ENCODE measurements at places on chromosomes 16 and 17.
A peak's percentile ranks its signal among the peaks of the same experiment; 100 is the strongest.

- no peak for DNase-seq
Measured at GRCh38 chr17:28493460-28493859, 12.7 kb upstream of the FOXN1 start.

- no peak for DNase-seq
Measured at GRCh38 chr17:10421211-10421610, 539 bp downstream of the MYH8 start.

GRCh38 chr17:81518785-81519283 is 6.2 kb upstream of the ACTG1 start:
- DNase-seq: peak; percentile 51

DNA sequence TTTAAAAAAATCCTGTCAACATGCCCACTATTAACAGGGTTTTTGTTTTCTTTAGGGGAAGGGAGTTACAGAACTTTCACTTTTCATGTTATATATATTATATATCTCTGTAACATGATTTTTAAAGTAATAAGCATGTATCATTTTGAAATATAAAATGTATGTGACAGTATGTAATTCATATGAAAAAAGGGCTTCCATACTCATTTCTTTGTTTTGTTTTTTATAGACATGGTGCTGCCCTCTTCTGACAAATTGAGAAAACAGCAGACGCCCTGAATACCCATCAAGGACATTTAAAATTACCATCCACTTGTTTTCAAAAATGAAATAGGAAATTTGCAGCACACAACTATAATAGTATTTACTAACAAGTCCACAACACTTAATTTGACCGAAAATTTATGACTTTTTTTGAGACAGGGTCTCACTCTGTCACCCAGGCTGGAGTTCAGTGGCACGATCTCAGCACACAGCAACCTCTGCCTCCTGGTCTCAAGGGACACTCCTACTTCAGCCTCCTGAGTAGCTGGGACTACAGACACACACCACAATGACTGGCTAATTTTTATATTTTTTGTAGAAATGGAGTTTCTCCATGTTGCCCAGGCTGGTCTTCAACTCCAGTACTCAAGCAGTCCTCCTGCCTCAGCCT is 30.4 kb downstream of the CFDP1 start:
- no peak for DNase-seq

DNA sequence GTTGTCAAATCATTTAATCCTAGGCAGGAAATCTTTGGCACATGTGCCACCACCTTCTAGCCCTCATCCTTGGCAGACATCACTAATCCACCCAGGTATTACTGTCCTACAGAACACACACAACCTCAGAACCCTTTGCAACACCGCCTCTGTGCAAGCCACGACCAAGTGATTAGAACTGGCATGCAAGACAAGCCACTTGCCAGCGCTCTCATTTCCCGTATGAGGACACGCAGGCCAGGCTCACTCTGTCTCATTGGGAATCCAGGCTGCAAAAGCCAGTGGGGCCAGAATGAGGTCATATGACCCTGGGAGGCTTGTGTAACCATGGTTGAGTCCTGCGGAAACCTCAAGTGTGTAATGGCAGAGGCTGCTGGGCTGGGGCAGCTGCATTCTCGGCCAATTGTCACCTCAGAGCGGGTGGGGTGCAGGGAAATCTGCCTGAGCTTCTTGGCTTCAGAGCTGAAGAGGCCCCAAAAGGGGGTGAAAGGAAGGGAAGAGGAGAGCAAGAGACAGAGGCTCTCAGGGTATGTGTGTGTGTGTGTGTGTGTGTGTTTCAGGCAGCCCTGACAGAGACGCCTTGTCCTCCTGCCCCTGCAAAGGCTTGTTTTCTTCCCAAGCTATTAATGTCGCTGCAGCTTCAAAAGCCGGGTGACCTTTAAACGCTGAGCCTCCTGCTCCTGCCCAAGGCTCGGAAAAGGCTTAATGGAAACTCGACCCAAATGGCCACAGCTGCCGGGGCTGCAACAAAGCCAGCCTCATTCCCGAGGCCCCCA is 43.2 kb upstream of the MRPS23 start:
- DNase-seq: peak; percentile 79

GRCh38 chr16:23842137-23842600 is 6.4 kb downstream of the PRKCB start:
- no peak for DNase-seq

- no peak for DNase-seq
Measured at GRCh38 chr16:80899809-80900592, 95.6 kb upstream of the CDYL2 start.

Data from RWPE1 (cell line).